Activated CD4-positive, alpha-beta T cell treated with anti-CD3 and anti-CD28 coated beads for 36 hours (primary cell): ENCODE measurements at places on chromosomes 1 and 21. TPM values are rescaled to one million over a fixed set of nuclear protein-coding genes. Genes with fewer than 3 reads are reported as not detected.

DNA sequence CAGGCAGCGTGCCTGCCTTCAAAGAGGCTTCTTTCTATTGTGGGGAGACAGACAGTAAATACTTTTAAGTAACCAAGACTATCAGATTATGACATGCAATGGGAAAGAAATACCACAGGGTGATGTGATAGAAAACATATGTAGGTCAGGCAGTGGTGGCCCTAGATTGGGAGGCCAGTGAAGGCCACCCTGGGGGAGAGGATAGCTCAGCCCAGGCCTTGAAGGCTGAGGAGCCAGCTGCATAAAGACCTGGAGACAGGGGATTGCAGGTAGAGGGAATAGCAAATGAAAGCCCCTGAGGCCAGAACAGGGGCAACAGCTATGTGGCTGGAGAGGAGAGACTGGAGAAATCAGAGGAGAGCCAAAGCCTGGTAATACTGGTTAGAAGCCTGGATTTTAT lies 4.0 kb downstream of the SOX13 start:
- DNase-seq, result no peak
- H3K27me3 ChIP-seq, result peaks cover 55% of the 10 kb centered on the region
- no peak overlapping the region for H3K4me3 ChIP-seq
- H3K27ac ChIP-seq, result no peak overlapping the region
- peaks cover 18% of the 10 kb centered on the region for H3K4me1 ChIP-seq

The SEC16B gene
- total RNA-seq, result not detected

DNA sequence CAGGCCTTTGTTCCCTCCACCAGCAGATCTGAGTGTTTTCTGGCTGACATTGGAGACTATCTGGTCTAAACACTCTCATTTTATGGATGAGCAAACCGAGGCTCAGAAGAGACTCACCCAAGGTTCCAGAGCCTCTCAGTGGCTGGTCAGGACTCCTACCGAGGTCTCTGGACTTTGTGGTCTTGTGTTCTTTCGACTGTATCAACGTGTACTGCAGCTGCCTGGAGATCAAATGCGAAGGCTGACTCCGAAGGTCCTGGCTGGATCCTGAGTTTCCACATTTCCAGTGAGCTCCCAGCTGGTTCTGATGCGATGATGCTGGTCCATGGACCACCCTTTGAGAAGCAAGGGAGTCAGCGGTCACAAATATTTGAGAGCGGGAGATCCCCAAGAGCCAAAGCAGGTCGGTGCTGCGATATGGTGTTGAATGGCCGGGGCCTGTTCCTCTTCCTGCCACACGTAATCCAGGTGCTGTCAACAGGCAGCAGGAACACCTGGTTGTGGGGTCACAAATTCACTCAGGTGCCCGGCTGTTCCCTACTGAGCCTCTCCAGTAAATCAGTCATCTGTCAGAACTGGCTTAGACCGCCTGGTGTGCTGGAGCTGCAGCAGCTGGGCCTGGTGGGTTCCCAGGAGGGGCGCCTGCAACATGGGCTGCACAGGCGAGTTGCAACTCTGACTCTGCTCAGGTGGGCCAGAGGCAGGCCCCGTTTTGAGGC lies 94.8 kb upstream of the USP24 start:
- H3K4me1 ChIP-seq, result peaks cover 14% of the 10 kb centered on the region
- H3K27ac ChIP-seq, result no peak overlapping the region
- DNase-seq, result no peak
- peaks cover 2% of the 10 kb centered on the region for H3K27me3 ChIP-seq
- no peak overlapping the region for H3K4me3 ChIP-seq
- no peaks in the 10 kb centered on the region for H3K36me3 ChIP-seq

The CFAP410 gene
- total RNA-seq, result 7.3 TPM

DNA sequence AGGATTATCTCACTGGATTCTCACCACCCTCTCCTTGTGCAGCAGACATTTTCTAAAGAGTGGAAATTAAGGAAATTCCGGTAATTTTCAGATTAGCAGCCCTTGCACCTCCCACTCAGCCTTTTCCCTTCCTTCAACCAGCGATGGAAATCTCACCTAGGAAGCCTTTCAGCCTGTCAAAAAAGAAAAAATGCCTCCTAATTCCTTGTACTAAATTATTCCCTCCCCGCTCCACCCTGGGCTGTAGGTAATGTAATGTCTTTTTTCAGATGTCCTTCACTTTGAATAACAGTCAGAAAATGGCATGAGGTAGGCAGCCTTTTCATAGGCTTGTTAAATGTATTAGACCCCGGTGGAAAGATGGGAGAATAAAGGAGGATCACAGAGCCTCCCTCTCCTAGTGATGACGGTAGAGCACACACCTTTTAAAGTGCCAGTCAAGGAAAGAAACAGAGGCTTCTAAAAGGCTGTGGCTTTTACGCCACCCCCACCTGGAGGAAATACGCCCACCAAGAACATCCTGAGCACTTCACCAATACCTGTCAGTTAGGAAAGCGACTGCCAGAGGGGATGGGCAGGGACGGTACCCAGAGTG lies 62.8 kb upstream of the NEK2 start:
- H3K27ac ChIP-seq, result peak overlapping the region; percentile 16
- DNase-seq, result no peak
- H3K36me3 ChIP-seq, result no peaks in the 10 kb centered on the region
- H3K4me1 ChIP-seq, result peaks cover 30% of the 10 kb centered on the region
- H3K27me3 ChIP-seq, result no peaks in the 10 kb centered on the region

DNA sequence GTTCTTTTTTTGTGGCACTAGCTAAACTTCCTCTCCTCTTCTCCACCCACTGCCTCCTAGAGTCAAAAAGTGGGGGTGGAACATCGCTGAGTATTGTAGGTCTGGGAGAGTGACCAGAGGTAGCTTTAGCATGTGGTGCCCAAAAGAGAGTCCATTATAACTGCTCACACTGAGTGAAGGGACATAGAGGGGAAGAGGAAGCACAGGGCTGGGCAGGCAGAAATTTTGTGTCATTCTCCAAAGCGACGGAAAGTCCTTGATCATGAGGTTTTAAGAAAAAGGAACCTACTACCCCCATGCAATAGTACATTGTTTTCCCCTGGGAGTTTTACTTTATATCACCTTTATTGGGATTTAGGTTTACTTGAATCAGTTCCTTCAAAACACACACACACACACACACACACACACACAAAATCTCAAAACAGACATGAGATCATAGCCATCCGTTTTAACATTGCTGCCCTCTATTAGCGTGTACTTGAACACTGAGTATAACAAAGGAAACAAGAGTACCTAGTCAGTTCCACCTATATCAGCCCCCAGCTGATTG lies 4.1 kb downstream of the CD84 start:
- H3K4me3 ChIP-seq, result peak overlapping the region; percentile 77
- peaks cover 13% of the 10 kb centered on the region for H3K36me3 ChIP-seq
- peak; percentile 28 for DNase-seq
- H3K27me3 ChIP-seq, result no peaks in the 10 kb centered on the region
- H3K27ac ChIP-seq, result peak overlapping the region; percentile 96
- H3K4me1 ChIP-seq, result peaks cover 89% of the 10 kb centered on the region

The PCNX2 gene
- 14.7 TPM for total RNA-seq

The C1orf226 gene
- 0.16 TPM for total RNA-seq

The LRRC71 gene
- not detected for total RNA-seq

DNA sequence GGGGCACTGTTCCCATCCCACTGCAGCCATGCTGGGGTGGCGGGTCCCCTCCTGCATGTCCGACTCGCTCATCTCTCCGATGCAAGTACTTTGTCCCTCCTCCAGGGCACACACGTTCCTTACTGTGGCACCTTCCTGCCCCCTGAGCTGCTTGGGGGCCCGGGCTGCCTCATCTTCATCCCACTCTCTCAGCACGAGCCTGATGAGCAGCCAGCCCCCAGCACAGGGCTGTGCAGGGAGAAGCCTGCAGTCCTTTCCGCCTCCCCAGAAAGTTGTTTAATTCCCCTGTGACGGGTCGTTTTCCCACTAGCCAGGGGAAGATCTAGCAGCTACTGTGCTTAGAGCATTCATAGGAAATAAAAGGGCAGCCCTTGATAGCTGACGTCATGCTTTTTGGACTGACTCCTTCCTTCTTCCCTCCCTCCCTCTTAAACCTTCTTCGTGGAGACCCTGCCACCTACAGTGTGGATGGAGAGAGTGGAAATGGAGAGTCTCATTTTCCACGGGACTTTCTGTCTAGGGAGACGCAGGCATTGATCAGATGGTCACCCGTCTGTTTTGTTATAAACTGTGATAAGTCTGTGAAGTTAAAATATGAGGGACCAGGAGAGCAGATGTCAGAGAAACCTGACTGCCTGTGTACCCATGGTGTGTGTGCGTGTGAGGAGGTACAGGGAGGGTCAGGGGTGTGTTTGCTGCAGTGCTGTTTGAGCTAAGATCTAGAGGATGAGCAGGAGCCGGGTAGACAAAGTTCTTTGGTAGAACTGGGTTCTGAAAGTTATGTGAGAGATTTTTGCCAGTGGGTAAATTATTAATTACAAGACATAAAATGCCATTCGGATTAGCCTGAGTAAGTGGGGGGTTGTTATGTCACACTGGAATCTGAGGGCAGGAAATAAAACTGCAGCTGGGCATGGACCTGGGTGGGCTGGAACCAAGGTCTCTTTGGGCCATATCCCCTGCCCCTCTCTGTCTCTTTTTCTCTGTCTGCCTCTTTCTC lies 34.3 kb downstream of the GPR137B start:
- H3K27me3 ChIP-seq, result no peaks in the 10 kb centered on the region
- peaks cover 2% of the 10 kb centered on the region for H3K36me3 ChIP-seq
- no peak for DNase-seq
- no peaks in the 10 kb centered on the region for H3K4me1 ChIP-seq

The SYT2 gene
- total RNA-seq, result not detected

DNA sequence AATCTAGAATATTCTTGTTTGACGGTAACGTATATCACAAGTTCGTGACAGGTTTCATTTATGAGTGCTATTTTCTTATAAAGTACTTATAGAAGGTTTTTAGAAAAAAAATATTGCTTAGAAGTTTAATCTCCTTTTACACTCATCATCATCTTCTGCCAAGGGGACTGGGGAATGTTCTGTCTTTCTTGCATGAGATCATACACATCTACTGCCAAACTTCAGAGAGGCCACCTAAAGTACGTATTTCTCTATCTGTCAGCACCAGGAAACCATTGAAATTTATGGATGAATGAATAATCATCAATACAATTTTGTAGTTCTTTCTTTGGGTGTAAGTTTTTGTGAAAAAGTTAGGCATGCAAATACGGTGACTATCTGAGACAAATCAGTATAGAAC lies 245.8 kb downstream of the SPATA17 start:
- H3K27me3 ChIP-seq, result no peaks in the 10 kb centered on the region
- H3K4me1 ChIP-seq, result no peaks in the 10 kb centered on the region
- DNase-seq, result no peak
- no peak overlapping the region for H3K27ac ChIP-seq
- H3K36me3 ChIP-seq, result no peaks in the 10 kb centered on the region

DNA sequence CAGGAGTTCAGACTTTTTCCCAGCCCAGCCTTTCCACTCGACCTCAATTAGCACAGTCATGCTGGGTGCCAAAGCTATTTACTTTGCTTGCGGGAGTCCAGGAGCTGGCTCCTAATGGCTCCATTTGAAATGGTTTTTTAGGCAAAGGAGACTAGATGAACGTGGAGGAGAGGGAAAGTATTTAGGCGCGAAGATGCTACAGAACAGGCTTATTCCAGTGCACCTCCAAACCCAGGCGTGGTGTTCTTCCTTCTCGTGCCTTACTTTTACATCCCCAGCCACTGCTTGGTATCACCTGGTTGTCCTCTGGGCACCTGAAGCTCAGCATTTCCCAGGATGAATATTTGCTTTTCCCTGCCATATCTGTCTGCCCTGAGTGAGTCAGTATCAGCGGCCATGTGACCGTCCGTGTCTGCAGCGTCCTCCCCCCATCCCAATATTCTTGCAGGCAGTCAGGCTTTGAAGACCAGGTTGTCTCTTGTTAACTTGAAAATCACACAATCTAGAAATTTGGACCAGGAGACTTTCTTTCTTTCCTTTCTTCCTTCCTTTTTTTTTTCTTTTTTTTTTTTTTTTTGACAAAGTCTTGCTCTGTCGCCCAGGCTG lies 198.5 kb downstream of the DYRK1A start:
- H3K4me3 ChIP-seq, result peak overlapping the region; percentile 88
- peaks cover 23% of the 10 kb centered on the region for H3K4me1 ChIP-seq
- no peaks in the 10 kb centered on the region for H3K36me3 ChIP-seq

DNA sequence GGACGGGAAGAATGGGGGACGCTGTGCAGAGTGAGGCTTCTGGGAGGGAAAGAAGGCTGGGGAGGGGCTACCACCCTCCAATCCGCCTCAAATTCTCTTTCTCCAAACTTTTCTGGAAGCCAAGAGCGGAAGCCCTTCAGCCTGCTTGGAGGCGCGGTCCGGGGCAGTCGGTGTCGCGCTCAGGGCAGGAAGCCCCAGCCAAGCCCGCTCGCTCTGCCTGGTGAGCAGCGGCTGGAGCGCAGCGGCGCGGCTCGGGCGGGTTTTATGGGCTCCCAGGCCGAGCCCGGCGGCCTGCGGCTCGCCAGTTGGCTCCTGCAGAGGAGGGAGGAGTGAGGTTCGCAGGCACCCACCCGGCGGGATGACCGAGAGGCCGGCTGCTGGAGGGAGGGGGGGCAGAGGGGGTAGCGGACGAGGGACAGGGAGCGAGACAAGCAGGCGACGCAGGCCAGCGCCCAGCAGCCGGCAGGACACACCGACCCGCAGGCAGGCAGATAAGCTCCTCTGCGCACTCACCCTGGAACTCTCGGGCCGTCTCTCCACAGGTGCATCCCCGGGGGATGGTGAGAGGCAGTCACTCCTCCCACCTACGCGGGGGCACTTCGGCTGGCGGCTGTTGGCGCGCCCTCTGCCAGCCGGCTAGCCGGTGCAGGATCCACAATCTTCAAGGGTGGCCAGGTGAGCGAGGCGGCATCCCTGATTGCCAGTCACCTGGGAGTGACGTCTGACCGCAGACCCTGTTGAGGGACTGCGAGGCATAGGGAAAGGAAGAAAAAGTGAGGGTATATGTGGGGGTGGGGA lies at the start of gene AVPR1B:
Gene AVPR1B, minus strand, starts transcription at position 238 of the 798 bp plus-strand sequence. CDS start 498 bp downstream, outside the sequence.
- H3K4me1 ChIP-seq, result peaks cover 8% of the 10 kb centered on the region
- peaks cover 3% of the 10 kb centered on the region for H3K36me3 ChIP-seq
- peaks cover 38% of the 10 kb centered on the region for H3K27me3 ChIP-seq
- H3K27ac ChIP-seq, result no peak within 1 kb of the TSS

The LCE1F gene
- total RNA-seq, result not detected

The CHAF1B gene
- total RNA-seq, result 36.3 TPM

- peaks cover 49% of the 10 kb centered on the region for H3K4me1 ChIP-seq
- H3K36me3 ChIP-seq, result peaks cover 38% of the 10 kb centered on the region
- H3K4me3 ChIP-seq, result peak overlapping the region; percentile 98
- no peak for DNase-seq
Observed at GRCh38 chr1:231242516-231243198, 1.6 kb downstream of the GNPAT start.

DNA sequence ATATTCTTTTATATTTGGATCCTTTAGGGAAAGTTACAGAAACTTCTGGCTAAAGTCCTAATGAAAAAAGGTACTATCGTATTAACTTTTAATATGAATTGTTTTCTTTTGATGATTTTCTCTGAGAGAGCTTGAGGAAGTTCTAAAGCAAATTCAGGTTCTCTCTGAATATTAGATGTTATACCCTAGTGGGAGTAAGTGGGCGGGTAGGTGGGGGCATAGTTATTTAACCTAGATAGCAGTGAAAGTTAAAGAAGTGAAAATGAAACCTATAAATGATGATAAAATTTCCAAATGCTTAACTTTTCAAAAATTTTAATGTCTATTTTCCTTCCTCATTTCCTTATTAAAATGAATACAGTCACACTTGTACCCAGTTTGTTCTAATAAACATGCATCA lies 26.2 kb upstream of the B3GALT2 start:
- peaks cover 15% of the 10 kb centered on the region for H3K4me1 ChIP-seq
- no peak overlapping the region for H3K27ac ChIP-seq
- no peak for DNase-seq
- H3K4me3 ChIP-seq, result no peak overlapping the region
